ELF-1 (cell line): ENCODE measurements at places on chromosomes 2 and 18.

GRCh38 chr2:139439100-139439499 is 658.9 kb upstream of the NXPH2 start:
- DNase-seq: no peak

DNA sequence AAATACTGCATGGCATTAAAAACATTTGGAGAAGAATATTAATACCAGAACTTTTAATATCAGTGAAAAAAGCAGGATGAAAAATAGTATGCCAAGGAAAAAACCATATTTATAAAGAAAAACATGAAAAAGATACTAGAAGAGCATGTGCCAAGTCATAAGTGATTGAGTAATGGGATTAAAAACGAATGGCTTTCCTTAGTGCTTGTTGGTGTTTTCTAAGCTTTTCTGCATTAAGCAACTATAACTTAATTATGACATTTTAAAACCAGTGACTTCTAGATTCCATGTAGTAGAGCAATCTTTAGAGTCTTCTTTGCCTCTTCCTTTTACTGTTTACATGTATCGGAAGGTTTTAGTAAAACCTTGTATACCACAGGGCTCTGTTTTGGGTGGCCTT is 6.6 kb downstream of the MAPRE3 start:
- DNase-seq: no peak

DNA sequence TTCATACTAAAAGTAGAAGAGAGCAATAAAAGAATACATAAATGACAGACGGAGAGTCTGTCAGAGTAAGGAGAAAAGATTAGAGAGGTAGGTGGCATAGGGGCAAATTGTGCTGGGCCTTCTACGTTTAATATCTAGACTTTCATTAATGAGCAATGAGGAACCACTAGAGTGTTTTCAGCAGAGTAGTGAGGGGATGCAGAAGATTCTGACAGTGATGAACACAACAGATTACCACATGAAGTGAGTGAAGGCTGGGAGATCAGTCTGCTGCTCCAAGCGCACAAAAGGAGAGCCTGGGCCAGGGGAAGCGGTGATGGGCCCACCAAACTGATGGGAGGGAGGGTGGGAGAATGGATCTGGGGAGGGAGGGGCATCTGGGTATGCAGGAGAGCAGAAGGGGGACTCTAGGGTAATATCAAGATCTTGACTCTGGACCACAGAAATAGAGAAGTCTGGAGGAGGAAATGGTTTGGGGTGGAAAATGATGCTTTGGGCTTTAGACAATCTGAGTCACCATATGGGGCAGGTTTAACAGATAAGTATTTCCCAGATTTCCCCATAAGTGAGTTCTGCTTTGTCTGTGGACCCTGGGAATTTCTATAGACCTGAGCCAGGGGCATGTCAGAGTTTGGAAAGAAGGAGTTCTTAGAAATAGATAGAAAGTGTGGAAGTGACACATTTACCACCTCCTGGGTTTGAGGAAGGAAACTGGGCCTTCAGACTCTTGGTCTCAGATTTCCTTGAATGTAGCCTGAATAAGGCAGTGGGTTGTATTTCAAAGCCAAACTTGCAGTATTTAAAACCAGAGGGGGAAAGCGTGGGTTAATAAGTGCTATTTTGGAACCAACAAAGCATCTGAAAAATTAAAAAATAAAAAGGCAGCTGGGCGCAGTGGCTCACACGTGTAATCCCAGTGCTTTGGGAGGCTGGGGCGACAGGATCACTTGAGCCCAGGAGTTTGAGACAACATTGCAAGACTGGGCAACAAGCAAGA is 15.0 kb upstream of the IL1A start:
- DNase-seq: no peak

GRCh38 chr2:54377901-54378493 is 78.1 kb upstream of the SPTBN1 start:
- DNase-seq: no peak

- DNase-seq: no peak
Observed at GRCh38 chr2:138503652-138504051, 2.1 kb downstream of the SPOPL start.

GRCh38 chr2:2134037-2134436 is 197.0 kb downstream of the MYT1L start:
- no peak for DNase-seq
